ENCODE measurements at places on chromosomes 12 and 14.

GRCh38 chr12:74105434-74105833 lies 432.2 kb upstream of the ATXN7L3B start:
- no peak for DNase-seq

- no peak for DNase-seq
Observed at GRCh38 chr14:55077170-55078151, 26.0 kb downstream of the MAPK1IP1L start.

- no peak for DNase-seq
Observed at GRCh38 chr14:76894308-76894707, 68.1 kb downstream of the LRRC74A start.

DNA sequence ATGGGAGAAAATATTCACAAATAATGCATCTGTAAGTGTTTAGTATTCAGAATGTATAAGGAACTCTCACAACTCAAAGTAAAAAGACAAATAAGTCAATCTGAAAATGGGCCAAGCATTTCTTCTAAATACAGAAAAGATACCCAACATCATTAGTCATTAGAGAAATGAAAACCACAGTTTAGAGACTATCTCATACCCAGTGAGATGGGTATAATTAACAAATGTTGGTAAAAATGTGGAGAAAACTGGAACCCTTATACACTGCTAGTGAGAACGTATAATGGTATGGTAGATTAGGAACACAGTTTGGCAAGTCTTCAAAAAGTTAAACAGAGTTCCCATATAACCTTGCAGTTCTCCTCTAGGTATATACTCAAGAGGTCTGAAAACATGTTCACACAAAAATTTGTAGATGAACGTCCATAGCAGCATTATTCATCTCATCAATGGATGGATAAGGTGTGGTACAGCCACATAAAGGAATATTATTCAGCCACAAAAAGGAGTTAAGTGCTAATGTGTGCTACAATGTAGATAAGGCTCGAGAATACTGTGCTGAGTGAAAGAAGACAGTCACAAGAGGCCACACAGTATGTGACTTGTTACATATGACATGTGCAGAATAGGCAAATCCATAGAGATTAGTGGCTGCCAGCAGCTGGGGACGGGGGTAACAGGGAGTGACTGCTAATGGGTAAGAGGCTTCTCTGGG lies 5.9 kb downstream of the VCPKMT start:
- no peak for DNase-seq

GRCh38 chr14:81314443-81315175 lies 85.5 kb downstream of the STON2 start:
- DNase-seq = no peak

DNA sequence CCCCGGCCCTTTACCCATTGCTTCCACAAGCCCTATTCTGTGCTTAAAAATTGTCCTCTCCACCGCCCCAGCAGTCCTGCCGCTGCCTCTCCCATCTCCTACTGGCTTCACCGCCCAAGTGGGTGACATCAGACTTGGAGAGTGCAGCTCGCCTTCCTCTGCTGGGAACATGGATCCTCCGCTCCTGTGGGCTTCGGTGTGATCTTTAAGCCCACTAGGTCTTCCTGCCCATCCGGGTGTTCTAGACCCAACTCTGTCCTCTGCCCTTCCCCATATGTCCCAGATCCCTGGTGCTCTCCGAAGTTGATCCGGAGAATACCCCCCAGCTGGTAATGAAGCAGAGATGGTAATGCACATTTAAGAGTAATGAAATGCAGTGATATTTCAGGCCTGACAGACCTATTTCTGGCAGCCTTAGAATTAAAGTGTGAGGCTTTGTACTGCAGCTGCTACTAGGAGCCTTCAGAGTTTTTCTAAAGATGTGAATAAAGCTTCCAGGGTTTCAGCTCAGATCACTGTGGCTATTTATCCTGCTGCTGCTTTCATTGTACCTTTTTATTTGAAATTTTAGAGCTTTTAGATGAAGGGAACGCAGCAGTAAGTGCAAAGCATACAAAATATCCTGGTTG lies 22.9 kb upstream of the CTDSP2 start:
- no peak for DNase-seq

GRCh38 chr14:51104467-51104866 lies 9.6 kb upstream of the TRIM9 start:
- DNase-seq = no peak

DNA sequence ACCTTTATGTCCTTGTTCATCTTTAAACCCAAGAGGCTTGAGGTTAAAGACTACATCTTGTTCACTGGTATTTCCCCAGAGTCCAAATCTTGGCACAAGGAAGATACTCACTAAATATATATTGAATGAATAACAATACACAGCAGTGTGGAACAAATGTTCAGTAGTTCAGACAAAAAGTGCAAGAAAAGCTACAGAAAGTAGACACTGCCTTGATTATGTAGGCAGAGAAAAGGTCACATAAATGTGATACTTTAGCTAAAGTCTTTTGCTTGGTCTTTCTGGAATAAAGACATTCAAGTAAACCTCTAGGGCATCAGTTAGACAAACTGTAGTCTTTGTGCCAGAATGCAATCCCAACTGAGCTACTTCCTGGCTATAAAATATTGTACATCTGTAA lies 157.0 kb downstream of the TMEM117 start:
- no peak for DNase-seq

GRCh38 chr12:5985471-5985870 lies 40.4 kb upstream of the ANO2 start:
- no peak for DNase-seq

DNA sequence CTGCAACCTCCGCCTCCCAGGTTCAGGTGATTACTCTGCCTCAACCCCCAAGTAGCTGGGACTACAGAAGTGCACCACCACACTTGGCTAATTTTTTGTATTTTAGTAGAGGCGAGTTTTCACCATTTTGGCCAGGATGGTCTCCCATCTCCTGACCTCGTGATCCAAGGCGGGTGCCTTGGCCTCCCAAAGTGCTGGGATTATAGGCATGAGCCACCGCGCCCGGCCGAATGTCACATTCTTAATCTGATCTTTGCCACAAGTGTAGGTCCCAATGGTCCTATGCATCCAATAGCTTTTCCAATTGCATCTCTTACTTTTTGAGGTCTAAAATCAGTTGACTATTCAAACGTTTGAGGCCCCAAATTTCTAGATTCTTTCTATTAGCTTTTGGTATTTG lies 676.0 kb downstream of the SLC16A7 start:
- no peak for DNase-seq

DNA sequence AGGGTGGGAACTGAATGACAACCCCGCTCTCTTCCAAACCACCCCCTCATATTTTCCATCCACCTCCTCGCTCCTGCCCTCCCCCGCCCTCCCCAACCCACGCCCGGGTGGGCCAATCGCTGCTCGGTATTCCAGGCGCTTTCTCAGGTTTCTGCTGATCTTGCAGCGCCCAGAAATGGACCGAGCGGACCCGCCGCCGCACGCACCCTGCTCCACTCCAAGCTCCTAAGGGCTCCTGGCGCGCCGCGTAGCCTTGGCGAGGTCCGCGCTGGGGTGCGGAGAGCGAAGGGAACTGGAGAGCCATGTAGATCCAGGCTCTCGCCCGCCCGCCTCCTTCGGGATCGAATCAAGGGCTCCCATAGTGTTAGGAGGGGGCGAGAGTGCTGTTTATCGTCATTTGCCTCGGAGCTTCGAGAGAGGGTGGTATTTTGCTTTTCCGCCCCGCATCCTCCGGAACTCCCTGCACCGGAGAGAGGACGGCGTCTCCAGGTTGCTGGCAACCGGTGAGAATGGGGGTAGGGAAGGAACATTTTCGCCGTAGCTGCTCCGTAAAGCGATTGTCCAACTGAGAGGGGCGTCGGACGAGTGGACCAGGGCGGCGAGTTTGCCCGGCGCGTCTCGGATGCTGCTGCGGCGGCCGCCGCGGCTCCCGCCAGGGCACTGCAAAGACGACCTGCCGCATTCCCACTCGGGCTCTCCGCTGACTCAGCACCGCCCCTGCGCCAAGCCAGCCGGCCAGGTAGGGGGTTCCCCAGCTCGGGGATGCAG lies at the start of gene KCNA1:
KCNA1 (plus strand) TSS at position 172 of the 768 bp plus-strand sequence. CDS start 1,474 bp downstream, outside the sequence.
- DNase-seq = no peak

GRCh38 chr12:14148489-14149270 lies 167.3 kb upstream of the GRIN2B start:
- no peak for DNase-seq

DNA sequence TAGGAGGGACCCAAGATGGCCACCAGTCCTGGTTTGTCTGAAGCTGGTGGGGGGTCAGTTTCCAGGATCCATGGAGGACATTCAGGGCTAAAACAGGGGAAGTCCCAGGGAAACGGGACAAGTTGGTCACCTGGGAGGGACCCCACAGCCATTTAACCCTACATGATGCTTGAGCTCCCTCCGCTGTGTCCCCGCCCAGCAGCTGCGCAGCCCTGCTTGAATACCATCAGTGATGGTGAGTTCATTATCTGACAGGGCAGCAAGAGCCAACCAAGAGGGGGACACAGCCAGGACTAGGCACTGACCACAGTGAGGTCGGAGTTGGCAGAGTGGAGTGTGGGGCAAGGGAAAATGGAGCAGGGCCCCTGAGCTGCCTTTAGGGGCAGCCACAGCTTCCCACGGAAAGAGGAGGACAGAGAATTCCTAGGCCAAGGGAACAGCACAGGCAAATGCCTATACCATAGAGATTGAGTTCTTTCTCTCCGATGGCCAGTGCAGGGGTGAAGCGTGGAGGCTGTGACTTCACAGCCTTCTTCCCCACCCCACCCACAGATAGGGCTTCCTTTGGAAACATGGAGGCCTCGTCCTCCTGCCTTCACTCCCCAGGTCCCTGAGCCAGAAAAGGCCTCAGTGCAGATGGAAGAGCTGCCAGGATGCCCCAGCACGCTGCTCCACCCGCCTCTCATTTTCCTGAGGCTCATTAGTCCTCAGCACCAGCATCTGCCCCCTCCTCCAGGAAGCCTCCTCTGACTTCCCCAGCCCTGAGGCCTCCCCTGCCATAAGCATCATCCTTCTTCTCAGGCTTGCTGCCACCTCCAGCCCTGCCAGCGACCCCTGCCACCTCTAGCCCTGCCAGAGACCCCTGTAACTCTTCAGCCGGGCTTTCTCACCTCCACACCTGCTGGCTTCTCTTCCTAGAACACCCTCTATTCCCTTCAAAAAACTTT lies 51.4 kb downstream of the CYP46A1 start:
- DNase-seq = no peak

GRCh38 chr12:115078990-115079389 lies 395.0 kb upstream of the TBX3 start:
- DNase-seq = no peak

DNA sequence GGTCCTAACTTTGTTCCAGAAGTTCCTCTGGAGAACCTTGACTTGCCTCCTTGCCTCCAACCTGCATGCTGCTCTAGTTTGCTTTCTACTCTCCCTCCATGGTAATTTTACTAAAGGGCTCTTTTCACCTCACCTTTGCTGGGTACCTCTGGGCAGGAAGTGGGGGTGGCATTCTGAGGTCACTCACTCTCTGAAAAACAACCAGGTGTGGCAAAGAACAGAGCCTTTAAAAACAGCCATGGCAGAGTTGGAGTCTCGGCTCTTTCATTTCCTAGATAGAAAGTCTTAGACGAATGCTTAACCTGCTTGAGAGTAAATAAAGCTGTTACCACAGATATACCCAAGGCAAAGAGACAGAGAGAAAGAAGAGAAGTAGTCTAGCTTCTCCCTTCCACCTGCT lies 827.9 kb downstream of the BCL11B start:
- no peak for DNase-seq

GRCh38 chr12:30417697-30418231 lies 277.9 kb downstream of the IPO8 start:
- DNase-seq = peak; percentile 80

- no peak for DNase-seq
Observed at GRCh38 chr12:105091476-105092206, 7.4 kb upstream of the ALDH1L2 start.

GRCh38 chr14:76975051-76975450 lies 53.5 kb downstream of the IRF2BPL start:
- DNase-seq = no peak

GRCh38 chr14:76501156-76501720 lies 125.3 kb downstream of the ESRRB start:
- DNase-seq = no peak

DNA sequence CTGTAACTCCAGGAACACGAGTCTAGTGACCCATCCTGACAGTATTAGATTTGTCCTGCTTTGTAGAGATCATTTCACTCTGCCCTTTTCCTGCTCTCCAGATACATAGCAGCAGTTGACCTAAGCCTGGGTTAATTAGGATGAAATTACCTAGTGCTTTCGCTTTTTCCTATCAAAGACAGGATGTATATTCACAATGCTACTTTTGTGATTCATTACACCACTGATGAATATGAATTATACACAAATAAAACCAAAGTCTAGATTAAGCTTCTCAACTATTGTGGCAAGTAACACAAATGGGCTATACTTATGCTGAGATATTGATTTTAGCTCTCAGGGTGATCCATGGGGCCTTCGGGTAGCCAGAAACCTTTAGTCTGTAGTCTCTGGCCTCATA lies 17.9 kb downstream of the CERS5 start:
- DNase-seq = no peak

DNA sequence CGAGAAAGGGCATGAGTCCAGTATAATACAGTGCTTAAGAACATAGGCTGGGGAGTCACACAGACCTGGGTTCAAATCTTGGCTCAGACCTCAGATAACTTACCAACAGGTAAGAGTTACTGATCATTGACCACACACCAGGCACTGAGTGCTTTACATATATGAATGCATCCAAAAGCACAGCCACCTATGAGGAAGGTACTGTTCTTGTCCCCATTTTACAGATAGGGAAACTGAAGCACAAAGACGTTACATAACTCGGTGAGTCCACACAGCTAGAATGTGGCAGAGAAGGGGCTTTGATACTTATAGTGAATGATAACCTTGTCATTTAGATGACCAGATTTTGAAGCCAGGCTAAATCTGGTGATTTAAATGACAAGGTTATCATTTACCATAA lies 27.6 kb downstream of the FAIM2 start:
- no peak for DNase-seq

- DNase-seq = no peak
Observed at GRCh38 chr14:99899578-99900178, 106.5 kb downstream of the EML1 start.

DNA sequence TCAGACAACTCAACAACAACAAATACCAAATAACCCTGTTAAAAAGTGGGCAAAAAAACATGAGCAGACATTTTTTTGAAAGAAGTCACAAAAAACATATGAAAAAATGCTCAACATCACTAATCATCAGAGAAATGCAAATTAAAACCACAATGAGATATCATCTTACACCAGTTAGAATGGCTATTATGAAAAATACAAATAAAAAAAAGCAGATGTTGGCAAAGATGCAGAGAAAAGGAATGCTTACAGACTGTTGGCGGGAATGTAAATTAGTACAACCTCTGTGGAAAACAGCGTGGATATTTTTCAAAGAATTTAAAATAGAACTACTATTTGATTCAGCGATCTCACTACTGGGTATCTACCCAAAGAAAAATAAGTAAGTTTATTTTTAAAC lies 114.0 kb downstream of the SLC38A4 start:
- DNase-seq = peak; percentile 27

GRCh38 chr12:47039756-47040155 lies 39.7 kb upstream of the PCED1B start:
- no peak for DNase-seq

Measured in GM04504 (cell line).